ENCODE measurements at places on chromosomes 6 and 20. TPM values are rescaled to one million over a fixed set of nuclear protein-coding genes. Genes with fewer than 3 reads are reported as not detected.

Gene PLAGL1
- total RNA-seq = 14.7 TPM

Gene SMOC2
- not detected for total RNA-seq

Gene TMEM200A
- total RNA-seq = 3.0 TPM

DNA sequence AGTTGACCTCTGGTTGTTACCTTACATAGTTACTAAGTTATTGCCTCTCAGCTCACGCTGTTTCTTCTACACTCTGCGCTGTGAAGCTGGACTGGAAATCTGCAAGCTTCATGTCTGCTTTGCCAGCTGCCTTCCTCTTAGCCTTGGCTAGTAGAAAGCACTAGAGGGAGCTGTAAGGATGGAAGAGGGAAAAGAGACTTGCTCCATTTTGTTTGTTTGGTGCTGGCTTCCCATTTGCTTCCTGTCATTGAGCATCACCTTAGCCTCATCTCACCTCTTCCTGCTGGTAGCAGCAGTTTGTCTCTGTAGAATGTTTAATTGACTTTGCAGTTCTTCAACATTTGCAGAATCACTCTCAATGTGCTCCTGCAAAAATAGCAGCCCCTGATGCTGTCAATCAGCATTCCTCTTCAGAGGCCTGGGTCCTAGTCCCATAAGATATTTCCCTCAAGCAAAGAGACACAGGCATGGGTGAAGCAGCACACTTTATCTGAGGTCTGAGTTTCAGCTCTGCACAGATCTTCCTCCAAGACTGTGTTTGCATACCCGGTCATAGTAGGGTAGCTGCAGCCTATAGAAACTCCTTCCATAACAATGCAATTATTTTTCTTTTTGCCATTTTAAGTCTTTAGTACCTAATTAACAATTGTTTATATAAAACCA, 302.2 kb upstream of the EPHA7 start:
- no peak for DNase-seq

DNA sequence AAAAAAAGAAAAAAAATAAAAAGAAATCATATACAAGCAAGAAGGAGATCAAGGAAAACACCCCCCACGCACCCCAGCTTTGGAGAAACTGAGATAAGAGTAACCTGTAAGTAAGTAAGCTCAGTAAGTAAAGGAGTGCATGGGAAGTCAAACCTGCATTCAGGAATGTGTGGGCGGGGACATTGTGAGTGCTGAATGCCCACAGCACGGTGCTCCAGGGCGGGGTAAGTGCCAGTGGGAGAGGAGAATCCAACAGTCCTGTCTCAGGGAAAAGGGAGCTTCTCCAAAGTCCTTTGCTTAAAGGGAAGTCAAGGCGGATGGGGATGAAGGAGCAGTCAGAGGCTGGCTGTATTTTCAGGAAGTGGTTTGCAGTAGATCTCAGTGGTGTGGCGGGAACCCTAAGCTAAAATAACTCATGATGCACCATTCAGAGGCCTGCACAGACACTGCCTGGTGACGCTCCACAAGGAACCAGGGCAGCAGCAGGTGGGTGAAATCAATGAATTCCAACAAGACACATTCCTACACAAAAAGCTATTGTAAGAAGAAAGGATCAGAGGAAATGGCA, 368.0 kb downstream of the QKI start:
- peak; percentile 43 for DNase-seq

DNA sequence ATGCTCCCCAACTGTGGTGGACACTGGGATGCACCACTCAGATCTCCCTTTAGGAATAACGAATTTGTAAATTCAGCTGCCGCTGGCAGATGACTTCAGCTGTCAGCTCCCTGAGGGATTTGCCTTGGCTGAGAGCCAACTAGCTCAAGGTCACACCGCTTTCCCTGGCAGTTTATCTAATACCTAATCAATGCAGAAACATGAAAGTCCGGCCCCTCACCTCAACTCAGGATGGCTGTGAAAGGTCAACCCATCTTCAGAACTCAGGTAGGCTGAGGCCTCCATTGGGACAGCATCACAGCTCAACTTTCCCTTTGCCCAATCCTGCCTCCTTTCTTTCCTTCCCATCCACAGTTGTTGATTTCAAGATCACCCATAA, 22.8 kb upstream of the SCGN start:
- DNase-seq = no peak

DNA sequence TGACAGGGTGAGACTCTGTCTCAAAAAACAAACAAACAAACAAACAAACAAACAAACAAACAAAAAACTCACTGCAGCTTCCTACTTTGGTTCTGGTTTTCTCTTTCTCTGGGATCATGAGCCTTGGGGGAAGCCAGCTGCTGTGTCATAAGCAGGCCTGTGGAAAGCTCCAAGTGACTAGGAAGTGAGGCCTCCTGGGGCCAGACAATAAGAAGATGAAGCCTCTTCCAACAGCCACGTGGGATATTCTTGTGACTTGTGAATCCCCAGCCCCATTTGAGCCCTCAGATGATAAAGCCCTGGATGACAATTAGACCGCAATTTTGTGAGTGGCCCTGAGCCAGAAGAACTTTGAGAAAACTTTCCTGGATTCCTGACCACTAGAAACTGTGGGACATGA, 11.4 kb downstream of the HLA-A start:
- no peak for DNase-seq

GRCh38 chr6:2731281-2731909, 19.3 kb downstream of the MYLK4 start:
- DNase-seq = no peak

DNA sequence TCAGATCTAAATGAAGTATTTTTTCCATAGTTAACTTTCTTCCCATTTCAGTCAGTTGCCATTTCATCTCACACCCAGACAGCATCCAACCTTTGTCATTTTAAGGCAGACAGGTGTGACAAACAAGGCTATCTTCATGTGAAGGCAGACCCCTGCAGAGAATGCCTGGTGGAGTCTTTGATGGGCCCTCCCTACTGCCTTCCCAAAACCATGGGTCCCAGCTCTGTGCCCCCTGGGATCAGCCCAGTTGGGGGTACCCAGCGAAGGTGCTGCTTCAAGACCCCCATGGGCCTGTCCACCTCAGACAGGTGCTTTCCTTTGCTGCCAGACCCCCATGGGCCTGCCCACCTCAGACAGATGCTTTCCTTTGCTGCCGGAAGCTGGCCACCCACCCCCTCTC, 28.3 kb upstream of the ID1 start:
- DNase-seq = no peak

DNA sequence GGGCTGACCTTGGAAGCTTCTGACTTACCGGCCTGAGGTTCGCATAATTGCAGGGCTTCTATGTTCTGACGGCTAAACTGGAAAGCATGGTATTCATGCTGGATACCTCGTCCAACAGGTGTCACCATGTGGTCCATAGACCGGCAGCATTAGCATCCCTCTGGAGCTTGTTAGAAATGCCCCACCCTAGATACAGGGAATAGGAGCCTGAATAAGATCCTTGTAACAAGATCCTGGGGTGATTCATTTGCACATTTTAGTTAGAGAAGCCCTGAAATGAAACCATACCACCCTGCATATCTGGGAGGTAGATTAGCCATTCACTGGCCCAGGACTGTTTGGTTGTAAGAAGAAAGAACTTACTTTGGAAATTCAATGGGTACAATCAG, 77.7 kb downstream of the TMEM170B start:
- DNase-seq = no peak

DNA sequence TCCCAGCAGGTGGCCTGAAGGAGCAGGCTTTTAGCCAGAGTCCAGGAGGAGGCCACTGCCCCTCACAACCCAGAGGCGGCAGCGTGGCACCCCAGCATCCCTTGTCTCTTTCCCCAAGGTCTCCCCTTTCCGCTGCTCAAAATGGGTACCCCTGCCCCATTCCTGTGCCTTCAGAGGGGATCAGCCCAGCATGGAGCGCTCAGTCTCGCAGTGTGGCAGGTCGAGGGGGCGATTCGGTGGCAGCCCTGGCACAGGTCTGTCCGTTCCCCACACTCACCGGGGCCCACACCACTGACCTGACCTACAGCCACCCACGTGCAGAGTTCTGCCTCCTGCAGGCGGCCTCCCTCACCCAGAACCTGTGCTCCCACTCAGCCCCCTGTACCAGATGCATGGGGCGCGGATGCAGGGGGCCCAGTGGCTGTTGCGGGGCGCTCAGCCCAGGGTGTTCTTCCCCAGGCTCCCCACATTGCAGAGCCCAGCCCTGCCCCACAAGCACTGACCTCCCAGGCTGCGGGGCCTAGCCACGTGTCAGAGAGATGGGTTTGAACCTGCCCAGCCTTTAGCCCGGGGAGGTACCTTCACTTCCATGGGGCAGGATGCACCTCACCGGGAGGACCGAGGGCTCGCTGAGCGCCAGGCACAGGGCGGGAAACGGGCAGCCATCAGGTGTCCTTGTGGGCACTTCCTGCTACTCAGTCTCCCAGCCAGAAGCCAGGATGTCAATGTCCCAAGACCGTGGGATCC, 41.8 kb downstream of the DSTN start:
- peak; percentile 58 for DNase-seq

Measured in activated CD8-positive, alpha-beta memory T cell treated with anti-CD3 and anti-CD28 coated beads, Interleukin-2, amount 10 ng/mL, durations not matched to agents 7 days and 5 days (primary cell).